ENCODE measurements at places on chromosomes 12 and 14. TPM values are rescaled to one million over a fixed set of nuclear protein-coding genes. Genes with fewer than 3 reads are reported as not detected.

- no peak for DNase-seq
Measured at GRCh38 chr12:115923851-115924250, 353.6 kb downstream of the MED13L start.

- no peak for DNase-seq
Measured at GRCh38 chr12:125068391-125068790, 3.2 kb downstream of the AACS start.

- no peak for DNase-seq
Measured at GRCh38 chr12:114747012-114747858, 63.3 kb upstream of the TBX3 start.

GRCh38 chr12:126163984-126164383 is 1098.7 kb downstream of the AACS start:
- no peak for DNase-seq

DNA sequence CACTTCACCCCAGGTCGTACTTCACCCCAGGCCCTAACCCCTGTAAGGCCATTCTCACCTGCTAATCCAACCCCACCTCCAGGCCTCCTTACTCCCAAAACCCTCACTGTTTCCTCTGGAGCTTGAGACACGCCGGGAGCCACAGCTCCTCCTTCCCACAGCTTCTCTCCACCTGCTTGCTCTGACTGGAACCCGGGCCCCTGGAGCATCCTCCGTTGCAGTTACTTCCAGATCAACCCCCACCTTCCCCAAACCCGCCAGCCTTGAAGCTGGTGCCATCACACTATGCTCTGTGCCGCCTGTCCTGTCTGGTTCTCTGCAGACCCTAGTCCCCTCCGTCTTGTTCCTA is 34.6 kb upstream of the PPP2R5C start:
- DNase-seq = no peak

DNA sequence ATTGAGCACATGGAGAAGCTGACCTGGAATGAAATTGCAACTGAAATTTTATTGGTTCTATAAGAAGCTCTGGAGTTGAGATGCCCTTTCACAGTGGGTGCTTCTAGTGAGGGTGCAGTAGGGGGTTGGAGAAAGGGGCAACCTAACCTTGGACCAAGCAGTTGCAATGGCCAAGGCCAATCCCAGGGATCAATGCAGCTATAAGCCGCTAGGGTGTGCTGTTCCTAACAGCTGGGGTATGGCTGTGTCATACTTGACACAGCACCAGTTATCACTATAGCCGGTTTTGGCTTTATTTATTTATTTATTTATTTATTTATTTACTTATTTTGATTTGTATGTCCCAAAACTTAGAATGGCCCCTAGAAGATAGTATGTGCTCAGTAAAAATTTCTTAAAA is 505.9 kb downstream of the FLRT2 start:
- no peak for DNase-seq

Gene KRT8
- polyA plus RNA-seq = 282 TPM

Gene DDN
- 1.6 TPM for polyA plus RNA-seq

Gene BCL2L14
- not detected for polyA plus RNA-seq

Gene HOXC10
- polyA plus RNA-seq = not detected

Gene CCDC196
- not detected for polyA plus RNA-seq

Measured in right cardiac atrium (tissue), 5 donors.